ENCODE measurements at places on chromosomes 2 and 18. TPM values are rescaled to one million over a fixed set of nuclear protein-coding genes. Genes with fewer than 3 reads are reported as not detected.

GRCh38 chr18:58065956-58066355 lies 21.9 kb downstream of the NEDD4L start:
- no peak for DNase-seq

GRCh38 chr2:133338224-133338623 lies 230.0 kb downstream of the NCKAP5 start:
- DNase-seq = no peak

Gene CTNNA2
- total RNA-seq = not detected

GRCh38 chr2:154452906-154453493 lies 245.5 kb upstream of the KCNJ3 start:
- no peak for DNase-seq

- no peak for DNase-seq
Measured at GRCh38 chr2:157470321-157470720, 26.4 kb upstream of the CYTIP start.

- DNase-seq = no peak
Measured at GRCh38 chr2:123895651-123896050, 129.4 kb upstream of the CNTNAP5 start.

DNA sequence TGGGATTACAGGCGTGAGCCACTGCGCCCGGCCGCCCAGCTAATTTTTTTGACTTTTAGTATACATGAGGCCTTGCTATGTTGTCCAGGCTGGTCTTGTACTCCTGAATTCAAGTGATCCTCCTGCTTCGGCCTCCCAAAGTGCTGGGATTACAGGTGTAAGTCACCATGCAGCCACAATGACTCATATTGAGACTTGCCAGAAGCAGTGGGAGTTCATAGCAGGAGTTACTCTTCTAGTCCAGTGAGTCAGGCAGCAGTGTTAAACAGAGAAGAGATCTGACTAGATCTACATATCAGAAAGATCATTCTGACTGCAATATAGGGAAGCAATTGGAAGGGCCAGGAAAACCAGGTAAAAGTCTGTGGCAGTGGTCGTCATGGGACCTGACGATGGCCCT lies 1.5 kb upstream of the FLACC1 start:
- peak; percentile 73 for DNase-seq

- peak; percentile 46 for DNase-seq
Measured at GRCh38 chr2:106065268-106065982, 128.7 kb downstream of the UXS1 start.

- no peak for DNase-seq
Measured at GRCh38 chr2:237742191-237742590, 56.4 kb upstream of the RBM44 start.

DNA sequence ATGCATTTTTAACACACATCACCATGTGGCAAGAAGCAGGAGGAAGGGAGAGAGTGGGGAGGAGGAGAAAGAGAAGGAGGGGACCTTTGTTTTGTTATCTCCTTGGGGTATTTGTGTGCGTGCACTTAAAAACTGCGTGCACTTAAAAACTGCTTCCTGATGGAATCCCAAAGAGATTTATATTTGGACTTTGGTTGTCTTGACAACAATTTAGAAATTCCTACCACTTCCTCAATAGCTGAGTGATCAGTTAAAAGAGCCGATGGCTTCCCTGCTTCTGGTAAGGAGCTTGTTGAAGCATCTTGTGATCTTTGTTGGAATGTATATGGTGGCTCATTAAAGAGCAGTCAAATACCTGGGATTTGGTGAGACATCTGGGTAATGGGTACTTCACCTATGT lies 4.5 kb downstream of the RAB31 start:
- DNase-seq = no peak

DNA sequence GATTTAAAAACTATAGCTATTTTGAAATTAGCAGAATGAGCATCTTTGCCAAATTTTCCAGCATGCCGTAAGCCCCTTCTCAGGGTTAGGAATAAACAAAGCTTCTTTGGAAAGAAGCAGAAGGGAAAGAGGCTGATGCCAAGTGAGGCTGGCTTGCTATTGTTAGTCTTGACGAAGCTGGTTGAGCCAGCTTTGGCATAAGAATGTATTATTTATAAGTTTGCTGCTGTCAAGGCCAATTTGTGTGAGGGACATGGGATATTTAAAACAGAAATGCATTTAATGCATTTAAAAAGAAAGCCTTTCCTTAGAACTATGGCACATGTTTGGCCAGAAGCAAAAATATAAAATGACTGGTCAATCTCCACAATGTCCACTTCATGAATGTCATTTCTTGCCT lies 52.5 kb upstream of the TTN start:
- DNase-seq = no peak

DNA sequence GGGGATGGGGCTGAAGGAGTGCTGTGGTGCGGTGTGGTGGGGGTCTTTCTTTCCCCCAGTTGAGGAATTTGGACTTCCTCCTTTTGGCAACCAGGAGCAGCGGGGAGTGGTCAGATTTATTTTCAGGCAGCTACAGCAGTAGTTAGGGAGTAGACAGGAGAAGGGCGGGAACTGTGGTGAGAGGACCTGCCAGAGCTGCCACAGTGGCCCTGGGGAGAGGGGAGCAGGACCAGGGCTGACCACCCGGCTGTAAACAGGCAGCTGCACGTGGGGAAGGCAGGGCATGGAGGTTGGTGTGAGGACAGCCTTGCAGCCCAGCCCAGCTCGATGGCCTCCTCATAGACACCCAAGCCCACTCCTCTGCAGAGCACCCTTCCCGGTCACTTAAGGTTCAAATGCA lies 197.2 kb downstream of the GLI2 start:
- no peak for DNase-seq

- DNase-seq = peak; percentile 40
Measured at GRCh38 chr18:51107598-51108305, 77.7 kb downstream of the SMAD4 start.

- peak; percentile 44 for DNase-seq
Measured at GRCh38 chr2:190635781-190636180, 13.1 kb upstream of the NAB1 start.

Gene IL1RL2
- 1.5 TPM for total RNA-seq

Gene CFAP53
- 0.37 TPM for total RNA-seq

GRCh38 chr2:11589316-11589940 lies 55.6 kb downstream of the GREB1 start:
- DNase-seq = no peak

Gene TCF7L1
- total RNA-seq = not detected

Data from activated CD4-positive, alpha-beta T cell treated with anti-CD3 and anti-CD28 coated beads for 36 hours (primary cell).